ENCODE measurements at places on chromosomes 16 and 17. TPM values are rescaled to one million over a fixed set of nuclear protein-coding genes. Genes with fewer than 3 reads are reported as not detected.

DNA sequence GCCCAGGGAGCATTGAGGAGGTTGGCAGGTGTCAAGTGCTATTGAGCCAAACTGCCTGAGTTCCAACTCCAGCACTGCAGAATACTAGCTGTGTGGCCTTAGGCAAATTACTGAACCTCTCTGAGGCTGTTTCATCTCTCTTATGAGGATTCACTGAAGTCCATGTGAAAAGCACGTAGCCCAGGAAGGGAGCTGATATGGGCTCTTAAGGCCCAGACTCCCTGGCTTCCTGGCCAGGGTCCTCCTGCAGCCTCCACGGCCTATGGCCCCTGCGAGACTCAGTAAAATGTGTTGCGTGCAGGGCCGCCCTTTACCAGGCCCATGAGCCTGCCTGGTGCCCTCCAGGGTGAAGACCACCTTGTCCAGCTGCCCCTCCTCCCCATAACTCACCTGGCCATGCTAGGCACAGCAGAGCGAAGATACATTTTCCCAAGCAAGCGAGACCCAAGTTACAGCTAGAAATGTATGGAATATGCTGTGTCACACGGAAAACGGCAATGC lies 133.7 kb upstream of the TNRC6C start:
- no peak for DNase-seq

GRCh38 chr16:4936991-4937781 lies at the start of gene PPL:
PPL (minus strand) TSS chr16:4937148; CDS start chr16:4937045, 103 bp downstream.
- no peak for DNase-seq

- peak; percentile 59 for DNase-seq
Measured at GRCh38 chr16:85206472-85207356, 94.4 kb upstream of the CIBAR2 start.

The KRTAP4-4 gene
- total RNA-seq, result not detected

The SPATA2L gene
- total RNA-seq, result 44.7 TPM

The AXIN2 gene
- total RNA-seq, result 69.3 TPM

Data from Peyer's patch (tissue), 4 donors.